ENCODE measurements at places on chromosomes 3 and 15.

DNA sequence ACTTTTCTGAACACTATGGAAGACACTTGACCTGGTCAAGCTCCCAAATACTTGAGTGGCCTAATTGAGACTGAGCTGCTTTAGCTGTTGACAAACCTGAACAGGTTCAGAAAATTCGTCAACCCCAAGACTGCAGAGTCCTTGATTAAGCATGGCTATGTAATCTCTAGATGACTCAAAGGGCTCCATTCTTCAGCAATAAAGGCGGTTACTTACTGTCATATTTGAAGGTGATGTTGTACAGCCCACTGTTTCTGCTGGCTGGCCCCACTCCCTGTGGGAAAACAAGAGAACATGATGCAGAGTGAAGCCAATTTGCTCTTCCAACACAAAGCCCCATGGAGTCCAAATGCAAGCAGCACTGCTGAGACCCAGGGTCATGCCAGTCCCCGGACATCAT, 45.1 kb downstream of the IL17RD start:
- DNase-seq = no peak

GRCh38 chr3:173397161-173398110, at the start of gene NLGN1:
NLGN1 (plus strand) TSS chr3:173397744.
- DNase-seq = peak; percentile 78

- no peak for DNase-seq
Measured at GRCh38 chr15:58298879-58299850, 132.6 kb upstream of the LIPC start.

DNA sequence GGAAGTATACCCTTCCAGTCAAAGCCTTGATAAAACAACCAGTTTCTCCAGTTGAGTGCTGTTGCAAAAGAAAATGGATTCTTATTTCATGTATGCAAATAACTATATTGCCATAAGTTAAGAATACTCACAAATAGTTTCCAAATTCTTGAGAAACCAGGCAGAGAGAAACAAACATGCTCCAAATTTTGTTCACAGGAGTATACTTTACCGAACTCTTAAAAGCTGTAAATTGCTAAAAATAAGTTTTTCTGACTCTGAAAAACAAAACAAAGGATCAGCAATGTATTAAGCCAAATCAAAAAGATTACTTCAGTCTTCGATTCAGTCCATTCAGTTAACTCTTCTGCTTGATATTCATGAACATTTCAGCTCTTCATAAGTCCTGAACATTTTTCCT, 646.5 kb downstream of the MCTP2 start:
- DNase-seq = no peak

- no peak for DNase-seq
Measured at GRCh38 chr3:98328933-98329332, 24.7 kb upstream of the OR5K4 start.

DNA sequence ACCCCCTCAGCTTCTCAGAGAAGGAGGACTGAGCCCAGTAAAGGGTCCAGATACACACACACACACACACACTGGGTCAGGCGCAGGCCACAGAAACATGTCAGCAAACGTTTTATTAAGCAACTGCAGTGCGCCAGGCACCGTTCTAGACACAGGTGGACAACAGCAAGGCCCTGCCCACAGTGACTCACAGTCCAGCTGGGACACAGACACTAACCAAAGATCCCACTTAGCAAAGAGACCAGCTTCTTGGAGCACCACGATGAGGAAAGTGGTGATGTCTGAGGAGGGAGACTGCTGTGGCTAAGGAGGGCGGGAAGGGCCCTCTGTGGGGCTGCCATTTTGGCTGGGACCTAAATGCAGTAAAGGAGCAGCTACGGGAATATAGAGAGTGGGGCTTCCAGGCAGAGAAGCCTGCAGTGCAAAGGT, 2.8 kb upstream of the VILL start:
- DNase-seq = no peak

- DNase-seq = no peak
Measured at GRCh38 chr15:98621021-98621420, 27.3 kb upstream of the IGF1R start.

DNA sequence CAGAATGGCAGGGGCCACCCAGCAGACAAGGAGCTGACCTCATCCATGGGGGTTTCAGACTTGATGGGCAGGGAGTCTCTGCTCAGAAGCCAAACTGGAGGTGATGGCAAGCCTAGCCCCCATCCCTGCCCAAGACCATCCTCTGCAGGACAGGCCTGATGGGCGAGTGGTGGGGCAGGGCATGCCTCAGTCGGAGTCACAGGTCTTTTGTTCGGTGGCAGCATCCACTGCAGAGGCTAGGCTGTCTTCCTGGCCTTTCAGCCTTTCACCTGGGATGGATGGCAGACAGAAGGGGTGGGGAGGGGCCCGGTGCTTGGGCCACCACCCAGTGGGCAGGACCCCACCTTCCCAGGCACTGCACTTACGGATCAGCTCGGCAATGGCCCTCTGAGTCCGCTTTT, 44.4 kb downstream of the PTH1R start:
- no peak for DNase-seq

GRCh38 chr3:179474480-179474879, 23.2 kb upstream of the GNB4 start:
- DNase-seq = no peak

All from type B pancreatic cell (in vitro differentiated cells).